Omental fat pad (tissue), 4 donors: ENCODE measurements at places on chromosomes 16 and 17. TPM values are rescaled to one million over a fixed set of nuclear protein-coding genes. Genes with fewer than 3 reads are reported as not detected.

Gene ACSM5
- total RNA-seq = 22.6 TPM

Gene TSEN54
- 15.6 TPM for total RNA-seq

Gene GPRC5C
- total RNA-seq = 18.9 TPM

DNA sequence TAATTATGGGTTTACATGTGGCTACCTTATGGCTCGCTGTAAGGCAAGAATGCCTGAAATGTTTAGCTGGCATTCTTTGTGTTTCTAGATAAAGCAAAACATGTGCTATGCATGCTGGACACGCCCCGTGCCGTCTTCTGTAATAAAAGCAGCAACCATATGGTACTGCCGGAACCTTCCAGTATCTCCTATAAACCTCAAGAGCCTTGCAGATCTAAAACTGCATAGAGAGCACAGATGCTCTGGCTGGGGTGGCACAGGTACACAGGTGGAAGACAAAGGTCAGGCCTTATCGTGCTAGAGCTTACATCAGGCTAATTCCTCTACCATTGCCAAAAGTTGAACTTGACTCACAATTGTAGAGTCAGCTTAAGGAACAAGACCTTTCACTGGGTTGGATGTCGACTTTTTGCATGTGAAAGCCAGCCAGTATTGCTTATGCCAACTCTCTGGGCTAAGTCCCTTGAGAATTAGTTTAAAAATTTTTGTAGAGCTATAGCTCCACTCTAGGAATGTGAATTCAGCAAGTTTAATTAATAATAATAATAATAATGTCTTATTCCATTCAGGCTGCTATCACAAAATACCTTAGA, 187.4 kb upstream of the CACNG5 start:
- no peak for DNase-seq

Gene TPSG1
- not detected for total RNA-seq

Gene RTN4RL1
- total RNA-seq = 4.6 TPM
